ENCODE measurements at places on chromosomes 6 and 20.

- DNase-seq, result no peak
These were observed 92.8 kb upstream of the BTN3A2 start for GRCh38 chr6:26272171-26272637.

DNA sequence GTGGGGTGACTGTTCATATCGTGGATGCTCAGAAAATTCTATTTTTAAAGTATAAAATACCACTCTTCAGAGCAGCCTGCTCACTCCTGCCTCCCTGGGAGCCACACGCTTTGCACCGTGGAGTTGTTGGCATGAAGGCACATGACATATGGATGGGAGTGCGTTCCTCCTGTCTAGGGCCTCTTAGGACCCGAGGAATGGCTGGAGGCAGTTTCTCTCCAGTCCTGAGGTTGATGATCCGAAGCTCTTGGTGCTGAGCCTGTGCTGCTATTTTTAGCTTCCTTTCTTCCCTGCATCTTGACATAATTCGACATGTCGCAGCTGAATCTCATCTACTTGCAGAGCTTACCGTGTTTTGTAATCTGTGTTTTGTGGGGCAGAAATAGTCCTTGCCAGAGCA, 73.9 kb downstream of the PHACTR3 start:
- DNase-seq, result no peak

DNA sequence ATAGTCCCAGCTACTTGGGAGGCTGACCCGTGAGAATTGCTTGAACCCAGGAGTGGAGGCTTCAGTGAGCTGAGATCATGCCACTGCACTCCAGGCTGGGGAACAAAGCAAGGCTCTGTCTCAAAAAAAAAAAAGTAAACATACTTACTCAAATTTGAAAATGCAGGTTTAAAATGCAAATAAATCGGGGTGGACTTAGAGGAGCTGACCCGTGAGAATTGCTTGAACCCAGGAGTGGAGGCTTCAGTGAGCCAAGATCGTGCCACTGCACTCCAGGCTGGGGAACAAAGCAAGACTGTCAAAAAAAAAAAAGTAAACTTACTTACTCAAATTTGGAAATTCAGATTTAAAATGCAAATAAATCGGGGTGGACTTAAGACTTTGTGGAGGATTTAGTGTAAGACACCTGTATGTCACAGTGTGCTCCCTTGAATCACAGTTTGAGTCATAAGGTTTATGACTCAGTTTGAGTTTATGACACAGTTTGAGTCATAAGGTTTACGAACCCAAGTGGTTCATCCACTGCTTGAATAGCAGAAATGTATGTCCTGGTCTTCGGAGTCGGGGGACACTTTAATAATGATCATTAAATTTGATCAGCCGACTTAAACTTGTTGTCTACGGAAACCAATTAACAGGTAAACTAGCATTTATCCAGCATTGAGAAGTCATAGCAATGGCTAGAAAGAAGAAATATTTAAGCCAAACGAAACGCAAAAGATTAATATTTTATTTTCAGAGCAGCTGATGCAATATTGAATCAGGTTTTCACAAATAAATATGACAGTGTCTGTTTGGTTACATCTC, 6.8 kb upstream of the MRPS10 start:
- no peak for DNase-seq

DNA sequence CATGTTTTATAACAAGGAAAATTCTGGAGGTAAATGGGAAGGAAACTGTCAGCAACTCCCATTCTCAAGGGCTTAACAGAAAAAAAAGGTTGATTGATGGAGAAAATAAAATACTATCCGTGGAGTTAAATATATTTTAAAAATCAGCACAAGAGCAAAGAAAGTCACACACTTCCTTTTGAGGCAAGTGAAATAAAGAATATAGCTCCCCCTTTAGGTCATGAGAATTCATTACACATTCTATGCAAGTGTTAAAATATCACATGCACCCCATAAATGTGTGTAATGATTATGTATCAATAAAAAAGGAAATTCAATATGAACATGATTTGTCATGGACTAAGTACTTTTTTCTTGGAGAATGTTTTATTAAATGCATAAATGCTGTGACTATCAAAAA, 349.2 kb downstream of the TPBG start:
- no peak for DNase-seq

DNA sequence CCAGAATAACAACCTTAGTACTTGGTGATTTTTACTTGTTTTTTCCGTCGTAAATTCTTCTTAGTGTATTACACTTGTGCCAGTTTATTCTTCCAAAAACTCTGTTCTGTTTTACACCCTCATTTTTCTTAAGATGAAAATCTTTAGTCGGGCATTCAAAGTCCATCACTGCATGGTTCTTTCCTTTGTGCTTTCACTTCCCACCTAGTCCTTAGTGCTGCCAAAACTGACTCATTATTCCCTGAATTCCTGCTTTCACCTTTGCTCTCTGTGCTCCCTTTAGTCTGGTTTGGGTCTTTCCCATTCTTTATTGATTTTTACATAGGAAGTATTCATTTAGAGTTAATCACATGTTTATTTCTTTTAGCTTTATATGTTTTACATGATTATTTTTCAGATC, 3.3 kb downstream of the TRMT11 start:
- no peak for DNase-seq

DNA sequence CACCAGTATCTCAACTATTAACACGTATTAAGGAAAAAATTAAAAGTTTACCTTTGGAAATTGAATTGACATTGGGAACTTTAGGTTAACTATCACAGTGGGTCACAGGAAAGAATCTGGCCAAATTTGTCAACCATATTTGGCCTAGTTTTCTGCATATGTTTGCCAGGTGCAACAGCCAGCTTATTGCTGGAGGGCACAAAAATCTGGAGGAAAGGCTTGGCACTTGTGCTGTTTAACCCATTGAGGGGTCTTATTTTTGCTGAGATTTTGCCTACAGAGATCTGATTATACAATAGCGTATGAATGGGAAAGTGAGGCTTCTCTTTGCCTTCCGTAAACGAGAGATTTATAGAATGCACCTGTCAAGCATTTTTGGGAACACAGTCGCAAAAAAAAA, 190.4 kb downstream of the PRL start:
- DNase-seq, result no peak

- DNase-seq, result no peak
These were observed 32.9 kb downstream of the SLC22A1 start for GRCh38 chr6:160154471-160154870.

- no peak for DNase-seq
These were observed 14.8 kb upstream of the ELOVL5 start for GRCh38 chr6:53363341-53364079.

- DNase-seq, result no peak
These were observed 5.3 kb upstream of the ZNF184 start for GRCh38 chr6:27478141-27478705.

DNA sequence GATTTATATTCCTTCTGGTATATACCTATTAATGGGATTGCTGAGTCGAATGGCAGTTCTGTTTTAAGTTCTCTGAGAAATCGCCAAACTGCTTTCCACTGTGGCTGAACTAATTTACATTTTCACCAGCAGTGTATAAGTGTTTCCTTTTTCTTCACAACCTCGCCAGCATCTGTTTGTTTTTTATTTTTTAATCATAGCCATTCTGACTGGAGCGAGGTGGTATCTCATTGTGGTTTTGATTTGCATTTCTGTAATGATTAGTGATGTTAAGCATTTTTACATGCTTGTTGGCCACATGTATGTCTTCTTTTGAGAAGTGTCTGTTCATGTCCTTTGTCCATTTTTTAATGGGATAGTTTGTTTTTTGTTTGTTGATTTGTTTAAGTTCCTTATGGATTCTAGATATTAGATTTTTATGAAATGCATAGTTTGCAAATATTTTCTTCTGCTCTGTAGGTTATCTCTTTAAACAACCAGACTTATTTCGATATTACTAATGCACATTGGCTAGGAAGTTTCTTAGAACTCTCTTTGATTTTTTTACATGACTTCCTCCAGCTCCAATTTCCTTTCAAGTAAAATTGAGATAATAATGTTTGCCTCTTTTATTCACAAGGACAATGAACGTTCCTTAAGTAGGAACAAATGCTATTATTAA, 12.2 kb upstream of the VNN1 start:
- no peak for DNase-seq

DNA sequence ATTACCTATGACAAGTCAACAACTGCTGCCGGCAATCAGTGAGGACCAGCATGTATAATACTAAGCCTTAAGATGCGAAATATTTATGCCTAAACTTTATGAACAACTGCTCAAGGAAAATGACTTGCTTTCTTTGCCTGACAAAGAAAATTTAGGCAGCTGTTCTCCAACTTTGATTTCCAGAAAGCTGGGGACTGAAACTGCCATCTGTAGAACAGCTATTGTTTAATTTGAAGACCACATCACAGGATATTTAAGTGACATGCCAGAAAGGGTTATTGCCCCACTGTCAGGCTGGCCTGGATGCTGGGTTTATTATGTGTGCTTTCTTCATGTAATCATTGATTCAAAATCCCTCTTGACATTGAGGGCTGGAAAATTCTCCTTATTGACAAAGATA, 153.9 kb upstream of the ENPP5 start:
- DNase-seq, result no peak

GRCh38 chr6:2913621-2914317, 10.7 kb upstream of the SERPINB9 start:
- DNase-seq, result no peak

- DNase-seq, result no peak
These were observed 10.8 kb downstream of the JARID2 start for GRCh38 chr6:15256538-15257271.

DNA sequence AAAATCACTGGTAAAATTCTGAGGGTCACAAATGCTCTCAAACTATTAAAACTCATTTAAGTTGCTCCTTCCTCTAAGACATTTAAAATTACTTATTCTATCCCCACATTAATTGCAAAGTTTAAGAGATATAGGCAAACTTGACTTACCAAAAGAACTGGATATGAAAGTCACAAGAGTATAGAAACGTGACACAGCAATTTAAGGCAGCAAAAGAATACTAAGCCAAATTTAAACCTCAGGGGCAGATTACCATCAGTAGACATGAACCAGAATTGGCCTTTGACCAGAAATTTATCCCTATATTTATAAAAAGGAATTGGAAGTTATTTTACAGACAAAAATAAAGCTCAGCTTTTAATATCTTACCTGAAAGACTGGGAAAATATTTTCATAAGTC, 56.0 kb downstream of the MAP3K7 start:
- no peak for DNase-seq

- DNase-seq, result no peak
These were observed 483 bp upstream of the SERPINB1 start for GRCh38 chr6:2842139-2842552.

- no peak for DNase-seq
These were observed 20.5 kb downstream of the TTLL2 start for GRCh38 chr6:167345348-167345747.

DNA sequence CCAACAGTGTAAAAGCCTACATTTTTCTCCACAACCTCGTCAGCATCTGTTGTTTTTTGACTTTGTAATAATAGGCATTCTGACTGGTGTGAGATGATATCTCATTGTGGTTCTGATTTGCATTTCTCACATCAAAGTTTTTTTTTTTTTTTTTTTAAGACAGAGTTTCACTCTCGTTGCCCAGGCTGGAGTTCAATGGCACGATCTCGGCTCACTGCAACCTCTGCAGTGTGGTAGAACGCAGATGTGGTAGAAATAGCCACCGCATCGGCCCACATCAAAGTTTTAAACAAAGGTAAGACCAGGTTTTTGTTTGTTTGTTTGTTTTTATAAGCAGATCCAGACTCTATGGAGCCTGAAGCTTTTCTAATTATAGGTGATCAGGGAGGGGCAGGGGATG, 12.7 kb upstream of the PPP1R3G start:
- no peak for DNase-seq

- DNase-seq, result no peak
These were observed 59.5 kb downstream of the TBC1D32 start for GRCh38 chr6:121274666-121275295.

DNA sequence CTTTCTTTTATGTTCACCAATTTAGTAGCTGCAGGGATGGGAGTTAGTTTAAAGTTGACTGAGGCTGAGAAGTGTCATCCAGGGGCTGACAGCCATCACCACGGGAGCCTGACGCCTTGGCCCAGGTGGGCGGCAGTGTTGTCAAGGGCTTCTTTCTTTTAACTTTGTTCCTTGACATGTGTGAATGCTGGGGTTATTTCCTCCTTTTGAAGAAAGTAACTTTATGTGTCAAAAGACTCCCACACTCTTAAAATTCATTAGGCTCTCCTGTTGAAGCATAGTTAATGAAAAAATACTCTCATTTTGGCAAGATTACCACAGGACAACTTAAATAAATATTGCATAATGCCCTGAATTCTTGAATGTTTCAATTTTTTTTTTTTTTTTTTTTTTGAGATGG, 50.0 kb downstream of the SASH1 start:
- DNase-seq, result no peak

DNA sequence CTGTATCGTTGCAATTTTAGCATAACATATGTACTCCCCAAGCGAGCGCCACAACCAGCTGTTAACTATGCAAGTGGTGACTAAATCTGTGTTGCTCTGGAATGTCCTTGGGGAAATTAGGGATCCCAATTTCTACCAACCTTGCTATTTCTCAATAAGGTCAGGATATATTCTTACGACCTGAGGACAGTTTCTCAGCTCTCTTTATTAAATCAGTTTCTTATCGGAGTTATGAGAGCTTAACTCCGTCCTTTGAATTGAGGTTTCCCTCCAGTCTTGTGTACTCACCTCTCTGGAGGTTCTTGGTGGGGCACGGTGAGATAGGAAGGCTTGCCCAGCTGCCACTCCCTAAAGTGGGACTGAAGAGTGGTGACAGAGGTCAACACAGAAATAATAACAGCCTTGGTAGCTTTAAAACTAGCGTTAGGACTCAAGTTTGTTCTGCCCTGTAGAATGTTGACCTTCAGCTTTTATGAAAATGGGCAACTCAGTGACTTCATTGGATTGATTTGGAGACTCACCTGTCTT, 694 bp downstream of the MRPS18B start:
- DNase-seq, result no peak

GRCh38 chr6:36685926-36686667, 7.6 kb downstream of the CDKN1A start:
- peak; percentile 43 for DNase-seq

DNA sequence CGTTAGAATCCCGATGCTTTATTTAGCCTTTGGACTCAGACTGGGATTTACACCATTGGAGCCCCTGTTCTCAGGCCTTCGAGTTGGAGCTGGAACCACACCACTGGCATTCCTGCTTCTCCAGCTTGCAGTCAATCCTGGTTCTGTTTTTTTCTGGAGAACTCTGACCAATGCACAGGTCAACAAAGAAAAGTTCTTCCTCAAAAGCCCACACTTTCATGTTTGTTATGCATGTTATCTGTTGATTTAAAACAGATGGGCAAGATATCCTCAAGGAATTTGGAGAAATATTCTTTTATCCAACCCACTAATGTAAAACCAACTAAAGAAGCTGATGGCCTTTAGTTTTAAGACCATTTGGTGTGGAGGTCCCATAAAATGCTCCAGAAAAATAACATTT, 205.7 kb downstream of the ANKRD60 start:
- DNase-seq, result no peak

DNA sequence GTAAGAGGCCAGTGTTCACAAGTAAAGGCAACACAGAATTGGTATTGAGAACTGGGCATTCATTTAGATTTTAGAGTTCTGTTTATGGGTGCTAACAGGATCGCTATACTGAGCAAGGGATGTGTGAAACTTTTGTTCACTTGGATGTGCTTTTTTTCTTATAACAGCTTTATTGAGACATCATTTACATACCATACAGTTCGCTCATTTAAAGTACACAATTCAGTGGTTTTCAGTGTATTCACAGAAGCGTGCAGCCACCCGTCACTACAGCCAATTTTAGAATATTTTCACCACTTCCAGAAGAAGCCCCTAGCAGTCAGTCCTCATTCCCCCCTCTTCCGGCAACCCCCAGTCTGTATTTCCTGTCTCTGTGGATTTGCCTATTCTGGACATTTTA, 48.7 kb downstream of the GFRA4 start:
- DNase-seq, result no peak

Measured in tibial nerve (tissue), 4 donors.